ENCODE measurements at places on chromosomes 3 and 15.

GRCh38 chr3:132004571-132004970 lies 30.2 kb downstream of the CPNE4 start:
- no peak for DNase-seq

- DNase-seq: no peak
Measured at GRCh38 chr3:42701371-42702065, 1.1 kb downstream of the HHATL start.

DNA sequence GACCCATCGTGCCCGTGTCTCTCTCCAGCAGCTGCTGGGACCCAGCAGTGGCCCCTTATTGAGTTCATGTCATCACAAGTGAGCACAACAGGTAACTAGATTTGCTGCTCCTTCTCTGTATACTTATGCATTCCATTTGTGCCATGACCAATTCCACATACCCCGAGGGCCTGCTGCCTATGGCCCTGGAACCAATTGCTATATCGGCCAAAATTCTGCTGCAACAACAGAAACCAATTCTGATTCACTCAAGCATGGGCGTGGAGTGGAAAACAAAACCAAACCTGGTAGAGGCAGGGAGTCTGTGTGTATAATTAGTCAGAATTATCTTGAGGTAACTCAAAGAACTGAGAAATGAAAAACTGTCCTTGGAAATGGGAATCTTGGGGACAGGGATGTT lies 516.6 kb downstream of the EPHB1 start:
- no peak for DNase-seq

GRCh38 chr15:67850994-67851571 lies 11.2 kb upstream of the RNU6-1 start:
- no peak for DNase-seq

- DNase-seq: no peak
Measured at GRCh38 chr3:194370753-194371152, 1.2 kb upstream of the LRRC15 start.

- no peak for DNase-seq
Measured at GRCh38 chr3:55309336-55309735, 177.8 kb downstream of the WNT5A start.

- DNase-seq: no peak
Measured at GRCh38 chr3:182869059-182869458, 75.8 kb downstream of the ATP11B start.

DNA sequence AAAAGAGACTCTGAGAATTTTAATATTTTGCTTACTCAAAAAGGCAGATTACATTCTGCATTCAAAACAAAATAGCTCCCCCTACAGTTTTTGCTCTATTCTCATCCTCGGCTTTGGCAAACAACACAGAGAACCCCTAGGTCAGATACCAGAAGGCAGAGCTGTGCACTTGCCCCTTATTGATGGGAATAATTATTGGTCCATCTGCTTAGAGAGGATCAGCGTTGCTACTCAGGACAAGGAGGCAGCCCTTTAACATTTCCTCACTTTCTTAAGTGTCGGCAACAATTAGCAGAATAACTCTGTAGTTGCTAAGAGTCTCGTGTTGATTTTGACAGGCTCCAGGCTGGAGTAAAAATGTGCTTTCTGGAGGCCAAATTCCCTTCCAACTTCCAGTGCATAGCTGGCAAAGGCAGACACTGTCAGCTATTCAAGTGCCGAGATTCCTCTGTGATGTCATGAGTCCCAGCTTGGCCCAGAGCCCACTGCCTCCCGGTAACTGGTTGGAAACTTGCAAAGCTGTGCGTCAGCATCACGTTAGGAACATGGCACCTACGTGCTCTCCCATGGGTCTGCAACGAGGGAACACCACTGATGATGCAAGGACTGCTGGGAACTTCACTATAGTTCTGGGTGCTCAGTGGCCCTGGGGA lies 482.7 kb upstream of the ADAMTS9 start:
- DNase-seq: no peak

- DNase-seq: no peak
Measured at GRCh38 chr3:172062761-172063160, 23.4 kb downstream of the FNDC3B start.

- DNase-seq: no peak
Measured at GRCh38 chr15:92643849-92644815, 11.4 kb downstream of the FAM174B start.

Measured in NCI-H1436 treated with DMSO at 0.1 percent for 48 hours (cell line).